ENCODE measurements at places on chromosomes 2 and 18.

GRCh38 chr18:57836557-57836956 lies 33.4 kb upstream of the ATP8B1 start:
- DNase-seq, result no peak

DNA sequence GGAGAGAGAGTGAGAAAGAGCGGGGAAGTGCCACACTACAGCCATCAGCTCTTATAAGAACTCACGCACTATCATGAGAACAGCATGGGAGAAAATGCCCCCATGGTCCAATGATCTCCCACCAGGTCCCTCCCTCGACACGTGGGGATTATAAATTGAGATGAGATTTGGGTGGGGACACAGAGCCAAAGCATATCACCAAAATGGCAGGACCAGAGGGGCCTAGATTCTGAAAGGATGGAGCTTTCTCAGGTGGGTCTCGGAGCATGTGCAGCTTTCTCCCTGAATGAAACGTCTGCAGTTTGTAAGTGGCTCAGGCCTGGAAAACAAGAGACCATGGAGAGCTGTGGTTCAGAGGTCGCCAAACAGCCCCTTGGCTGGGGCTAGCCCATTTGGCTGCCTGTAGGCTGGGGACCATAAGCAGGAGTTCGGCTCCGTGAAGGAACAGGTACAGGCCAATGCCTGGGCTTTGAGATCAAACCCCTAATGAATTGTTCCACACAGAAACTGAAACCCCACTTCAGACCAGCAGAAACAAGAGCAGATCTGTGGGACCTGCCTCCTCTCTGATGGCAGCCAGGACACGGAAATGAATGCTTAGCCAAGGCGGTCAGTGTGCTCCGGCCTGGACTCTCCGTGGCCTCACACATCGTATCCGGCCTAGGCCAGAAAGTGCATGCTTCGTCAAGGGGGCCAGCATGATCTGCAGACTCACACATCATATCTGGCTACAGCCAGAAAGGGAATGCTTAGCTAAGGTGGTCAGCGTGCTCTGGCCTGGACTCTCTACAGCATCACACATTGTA lies 111.2 kb upstream of the TMEM18 start:
- no peak for DNase-seq

- DNase-seq, result no peak
Observed at GRCh38 chr2:102111823-102112222, 30.7 kb upstream of the IL1R1 start.

DNA sequence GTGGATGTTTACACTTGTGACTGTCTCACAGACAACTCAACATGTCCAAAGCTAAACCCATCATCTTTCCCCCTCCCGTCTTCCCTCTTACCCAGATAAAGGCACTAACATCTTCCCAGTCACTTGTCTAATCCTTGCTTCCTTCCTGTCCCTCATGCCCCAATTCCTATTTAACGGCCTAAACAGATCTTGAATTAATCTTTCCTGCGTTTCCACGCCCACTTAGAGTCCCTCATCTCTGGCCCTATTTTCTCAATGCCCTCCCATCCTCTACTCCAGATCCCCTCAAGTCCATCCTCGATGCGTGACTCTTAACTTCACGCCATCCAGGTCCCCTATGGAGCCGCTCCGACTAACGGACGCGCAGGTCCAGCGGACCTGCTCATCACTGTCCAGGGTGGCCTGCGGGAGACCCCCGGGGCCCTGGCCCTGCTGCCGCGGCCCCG lies 682 bp upstream of the SCLY start:
- DNase-seq, result no peak

DNA sequence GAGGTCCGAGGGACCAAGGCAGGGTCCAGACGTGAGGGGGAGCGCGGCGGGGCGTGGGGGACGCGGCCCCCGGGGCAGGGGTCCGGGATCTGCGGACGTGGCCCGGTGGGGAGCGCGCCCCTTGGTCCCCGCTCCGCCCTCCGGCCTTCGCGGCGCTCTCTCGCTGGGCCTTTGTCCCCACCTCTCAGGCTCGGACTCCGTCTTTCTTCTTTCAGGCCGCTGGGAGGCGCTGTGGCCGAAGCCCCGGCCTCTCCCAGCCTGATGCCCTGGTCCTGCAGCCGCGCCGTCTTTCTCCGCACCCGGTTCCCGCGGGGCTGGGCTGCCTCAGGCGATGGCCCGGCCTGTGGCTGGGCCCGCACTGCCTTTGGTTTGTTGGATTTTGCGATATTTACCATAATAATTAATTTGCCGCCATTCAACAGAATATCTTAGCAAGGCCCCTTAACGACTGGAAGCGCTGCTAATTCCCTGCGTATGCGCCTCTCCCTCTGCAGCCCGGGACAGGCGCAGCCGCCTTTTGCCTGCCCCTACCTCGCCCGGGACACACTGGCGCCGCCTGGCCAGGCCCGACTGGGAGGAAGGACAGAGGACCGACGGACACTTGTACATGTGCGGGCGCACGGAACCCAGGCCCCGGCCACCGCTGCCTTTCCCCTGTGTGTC lies 10.8 kb downstream of the SIX3 start:
- DNase-seq, result no peak

DNA sequence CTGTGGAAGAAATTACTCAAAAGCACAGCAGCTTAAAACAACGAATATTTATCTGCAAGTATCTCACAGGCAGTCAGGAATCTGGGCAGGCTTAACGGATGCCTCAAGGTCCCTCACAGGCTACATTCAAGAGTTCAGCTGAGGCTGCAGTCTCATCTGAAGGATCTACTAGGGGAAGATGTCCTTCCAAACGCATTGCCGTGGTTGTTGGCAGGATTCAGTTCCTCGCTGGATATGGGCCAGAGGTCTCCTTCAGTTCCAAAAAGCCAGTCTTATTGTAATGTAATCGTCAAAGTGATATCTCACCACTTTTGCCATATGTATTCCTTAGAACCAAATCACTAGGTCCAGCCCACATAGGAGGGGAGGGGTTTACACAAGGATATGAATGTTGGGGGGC lies 98.2 kb upstream of the EPAS1 start:
- no peak for DNase-seq

- DNase-seq, result no peak
Observed at GRCh38 chr2:231711677-231712450, 3.5 kb downstream of the PTMA start.

GRCh38 chr2:108189316-108189715 lies 50.5 kb upstream of the SULT1C3 start:
- DNase-seq, result no peak

GRCh38 chr2:61911510-61911909 lies 6.0 kb downstream of the COMMD1 start:
- DNase-seq, result no peak

- no peak for DNase-seq
Observed at GRCh38 chr2:110116033-110116710, 550 bp upstream of the MALL start.

DNA sequence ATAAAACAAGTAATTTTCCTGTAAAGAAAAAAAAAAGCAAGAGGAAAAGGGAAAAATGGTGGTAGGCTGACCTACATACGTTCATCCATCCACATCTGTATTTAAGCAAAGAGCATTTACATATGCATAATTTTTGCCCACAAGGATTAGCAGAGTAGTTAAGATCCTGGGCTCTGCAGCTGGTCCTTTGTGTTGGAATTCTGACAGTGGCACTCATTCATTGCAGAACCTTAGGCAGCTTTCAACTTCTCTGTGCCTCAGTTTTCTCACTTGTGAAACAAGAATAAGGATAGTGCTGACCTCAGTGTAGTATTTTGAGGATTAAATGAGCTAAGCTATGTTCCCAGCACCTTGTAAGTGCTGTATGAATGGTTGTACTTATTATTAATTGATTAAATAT lies 211.3 kb downstream of the ARL4C start:
- DNase-seq, result no peak

DNA sequence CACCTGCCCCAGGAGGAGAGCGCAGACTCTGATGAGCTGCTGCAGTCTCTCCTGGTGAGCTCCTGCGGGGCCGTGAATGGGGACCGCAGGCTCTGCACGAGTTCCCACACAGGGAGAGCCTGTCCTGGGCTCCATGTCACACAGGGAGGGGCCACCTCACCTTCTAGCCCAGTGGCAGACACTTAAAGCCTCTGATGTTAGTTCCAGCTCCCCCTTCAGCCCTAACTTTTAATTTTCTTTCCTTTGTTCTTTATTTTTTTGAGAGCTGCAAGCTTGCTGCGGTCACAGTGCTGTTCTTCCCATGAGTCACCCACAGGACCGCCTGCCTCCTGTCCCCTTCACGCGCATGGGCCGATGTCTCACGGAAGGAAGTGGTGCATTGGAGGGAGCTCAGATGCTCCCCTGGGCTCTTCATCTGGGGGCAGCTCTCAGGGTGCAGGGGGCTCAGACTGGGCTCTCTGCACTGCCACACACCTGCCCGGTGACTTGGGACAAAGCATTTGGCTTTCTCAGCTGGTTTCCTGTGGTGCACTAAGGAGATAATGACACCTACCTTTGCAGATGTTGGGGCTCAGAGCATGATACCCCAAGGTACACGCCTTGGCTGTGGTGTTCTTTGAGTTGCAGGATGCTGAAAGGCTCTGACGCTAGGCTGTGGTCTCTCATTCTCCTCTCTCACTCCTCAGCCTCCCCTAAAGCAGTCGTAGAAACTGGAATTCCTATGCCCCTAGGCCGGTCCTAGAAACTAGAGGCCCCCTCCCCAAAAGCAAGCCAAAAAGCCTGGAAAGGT lies 37.2 kb upstream of the PXDN start:
- DNase-seq, result no peak

DNA sequence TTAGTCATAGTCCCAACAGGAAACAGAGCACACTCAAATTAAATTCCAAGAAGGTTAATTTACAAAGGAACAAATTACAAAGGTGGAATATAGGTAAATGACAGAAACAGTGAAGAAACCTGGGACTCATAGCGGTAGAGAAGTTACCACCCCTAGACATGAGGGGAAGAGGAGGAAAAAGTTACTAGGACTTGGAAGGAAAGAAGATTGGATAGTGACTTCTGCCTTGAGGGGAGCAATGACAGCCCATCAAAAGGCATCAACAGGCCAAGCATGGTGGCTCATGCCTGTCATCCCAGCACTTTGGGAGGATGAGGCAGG lies 2.4 kb upstream of the PDE11A start:
- no peak for DNase-seq

- no peak for DNase-seq
Observed at GRCh38 chr2:44572196-44572900, 210.6 kb downstream of the CAMKMT start.

- DNase-seq, result no peak
Observed at GRCh38 chr18:48612917-48613316, 74.1 kb downstream of the CTIF start.

- DNase-seq, result no peak
Observed at GRCh38 chr2:27916293-27916995, 25.9 kb downstream of the BABAM2 start.

DNA sequence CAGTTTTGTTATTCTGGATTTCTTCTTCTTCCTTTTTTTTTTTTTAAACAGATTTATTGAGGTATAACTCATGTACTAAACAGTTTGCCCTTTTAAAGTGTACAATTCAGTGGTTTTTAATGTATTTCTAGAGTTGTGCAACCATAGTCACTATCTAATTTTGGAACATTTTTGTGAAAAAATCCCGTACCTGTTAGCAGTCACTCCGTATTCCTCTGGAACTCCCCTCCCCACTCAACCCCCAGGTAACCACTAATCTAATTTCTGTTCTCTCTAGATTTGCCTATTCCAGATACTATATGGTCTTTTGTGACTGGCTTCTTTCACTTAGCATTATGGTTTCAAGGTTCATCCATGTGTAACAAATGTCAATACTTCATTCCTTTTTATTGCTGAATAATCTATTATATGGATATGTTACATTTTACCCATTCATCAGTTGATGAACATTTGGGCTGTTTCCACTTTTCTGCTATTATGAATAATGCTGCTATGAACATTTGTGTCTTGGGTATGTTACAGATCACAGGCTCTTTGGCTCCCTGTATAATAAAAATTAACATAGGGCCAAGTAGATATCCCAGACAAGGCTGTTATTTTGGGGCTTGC lies 21.9 kb downstream of the EHBP1 start:
- no peak for DNase-seq

DNA sequence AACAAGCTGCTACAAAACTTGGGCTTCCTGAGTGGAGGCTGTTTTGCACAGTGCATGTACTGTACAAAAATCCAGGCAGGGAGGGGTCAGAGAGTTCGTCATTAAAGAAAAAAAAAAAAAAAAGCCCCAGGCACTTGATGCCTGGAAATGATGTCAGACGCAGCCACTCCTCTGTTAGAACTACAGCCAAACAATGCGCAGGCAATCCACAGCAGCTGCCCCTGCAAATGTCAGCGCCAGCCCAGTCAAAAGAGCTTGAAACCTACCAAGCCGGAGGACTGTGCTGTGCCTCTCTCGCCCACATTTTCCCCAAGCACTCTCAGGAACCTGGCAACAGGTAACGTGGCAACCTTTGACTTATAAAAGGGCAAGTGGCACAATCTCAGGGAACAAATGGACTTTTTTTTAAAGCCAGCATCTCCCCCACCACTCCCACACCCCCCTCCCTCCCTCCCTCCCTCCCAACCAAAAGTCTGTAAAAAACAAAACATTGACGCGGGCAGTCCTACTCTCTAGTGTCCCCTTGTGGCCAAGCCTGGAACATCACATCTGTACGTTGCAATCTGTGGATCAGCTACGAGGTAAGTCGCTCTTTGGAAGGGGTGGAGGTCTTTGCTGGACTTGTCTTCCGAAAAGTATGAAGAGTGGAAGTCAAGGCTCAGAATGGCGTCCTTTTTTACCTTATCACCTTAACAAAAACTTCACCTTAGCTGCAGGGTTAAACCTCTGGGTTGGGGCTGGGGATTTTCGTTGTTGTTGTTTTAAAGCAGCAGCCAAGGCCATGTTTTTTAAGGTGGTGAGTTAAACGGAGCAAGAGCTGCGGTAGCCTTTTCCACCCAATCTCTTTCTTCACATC lies 144.2 kb downstream of the TGIF1 start:
- DNase-seq, result peak; percentile 75

DNA sequence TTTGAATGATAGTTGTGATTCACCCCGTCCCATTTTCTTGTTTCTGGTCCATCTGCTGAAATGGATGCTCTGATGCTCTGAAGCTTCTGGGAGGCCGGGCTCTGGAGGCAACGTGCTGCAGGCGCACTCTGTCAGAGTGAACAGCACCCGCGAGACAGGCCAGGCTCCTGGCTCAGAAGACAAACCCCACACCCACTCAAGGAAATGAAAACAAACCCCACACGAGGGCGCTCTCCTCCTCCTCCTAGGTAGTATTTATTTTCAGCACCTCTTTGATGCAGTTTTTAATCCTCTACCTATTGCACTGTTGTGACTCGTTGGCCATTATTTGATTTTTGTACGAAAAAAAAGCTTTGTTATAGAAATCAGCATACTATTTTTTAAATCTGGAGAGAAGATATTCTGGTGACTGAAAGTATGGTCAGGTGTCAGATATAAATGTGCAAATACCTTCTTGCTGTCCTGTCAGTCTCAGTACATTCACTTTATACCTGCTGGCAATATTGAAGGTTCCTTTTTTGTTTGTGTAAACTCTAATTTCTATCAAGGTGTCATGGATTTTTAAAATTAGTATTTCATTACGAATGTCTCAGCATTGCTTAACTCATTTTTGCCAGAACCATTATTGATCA lies 10.3 kb upstream of the CHST10 start:
- DNase-seq, result no peak

DNA sequence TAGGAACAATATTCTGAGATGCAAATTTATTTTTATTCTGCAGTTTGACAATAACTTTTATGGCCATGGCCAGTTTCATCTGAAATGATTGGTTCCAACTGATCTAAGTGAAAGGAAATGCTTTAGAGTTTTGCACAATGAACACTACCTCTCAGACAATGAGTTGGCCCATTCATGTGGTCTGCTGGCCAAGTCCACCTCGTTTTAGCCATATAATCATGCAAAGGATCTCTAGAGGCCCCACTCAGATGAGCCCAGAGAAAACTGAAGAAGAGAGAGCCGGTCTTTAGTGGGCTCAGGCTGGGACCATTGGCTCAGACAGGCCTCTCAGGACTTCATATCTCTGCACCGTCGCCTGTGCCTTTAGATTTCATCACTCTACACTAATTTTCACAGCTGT lies 254.7 kb downstream of the MREG start:
- no peak for DNase-seq
